NCI-H1105 (cell line): ENCODE measurements at places on chromosomes 16 and 17.

- DNase-seq, result no peak
Observed at GRCh38 chr17:13429201-13429600, 172.5 kb downstream of the HS3ST3A1 start.

DNA sequence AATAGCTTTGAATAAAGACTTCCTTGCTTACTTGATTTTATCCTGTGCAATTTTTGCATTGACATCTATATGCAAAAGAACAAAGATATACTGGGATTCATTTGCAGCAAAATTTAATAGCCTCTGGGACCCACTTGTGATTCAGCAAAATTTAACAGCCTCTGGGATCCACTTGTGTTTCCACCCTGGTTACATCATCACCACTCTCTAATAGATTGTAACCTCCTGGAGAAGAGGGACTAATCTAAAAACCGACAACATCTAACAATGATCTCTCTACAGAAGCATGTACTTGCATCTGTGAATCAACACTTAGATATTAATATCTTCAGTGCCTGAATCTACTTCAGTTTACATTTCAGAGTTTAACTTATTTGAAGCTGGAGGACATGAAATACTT lies 202.0 kb upstream of the CPHXL start:
- DNase-seq, result no peak

DNA sequence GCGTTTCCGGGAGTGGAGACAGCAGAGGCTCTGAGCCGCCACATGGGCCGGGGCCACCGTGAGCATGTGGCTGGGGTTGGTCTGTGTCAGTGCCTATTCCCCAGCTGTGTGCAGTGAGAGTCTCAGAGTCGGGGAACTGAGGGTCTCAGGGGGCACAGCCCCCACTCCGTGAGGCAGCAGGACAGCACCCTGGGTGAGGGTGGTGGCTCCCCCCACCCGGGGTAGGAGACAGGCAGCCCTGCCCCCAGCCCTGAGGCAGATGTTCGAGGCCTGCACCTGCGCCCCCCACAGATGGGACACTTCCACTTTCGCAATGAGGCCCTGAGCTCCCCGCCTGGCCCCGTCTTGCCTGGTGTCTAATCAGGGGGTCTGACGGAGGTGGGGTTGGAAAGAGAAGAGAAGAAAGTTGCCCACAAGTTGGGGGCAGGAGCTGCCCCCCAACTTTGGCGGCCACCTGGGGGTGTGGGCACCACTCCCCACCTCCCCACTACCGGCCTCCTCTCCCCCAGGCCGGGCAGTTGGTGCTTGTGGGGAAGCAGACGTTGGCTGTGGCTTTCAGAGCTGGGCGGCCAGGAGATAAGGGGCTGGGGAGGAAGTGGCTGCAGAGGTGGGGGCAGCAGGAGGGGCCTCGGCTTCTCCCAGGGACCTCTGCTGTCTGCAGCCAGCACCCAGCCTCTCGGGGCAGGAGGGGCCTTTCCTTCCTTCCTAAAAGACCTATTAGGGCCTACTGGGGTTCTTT lies 1.8 kb upstream of the CBFA2T3 start:
- DNase-seq, result no peak

GRCh38 chr16:85363881-85364280 lies 249.2 kb upstream of the GSE1 start:
- no peak for DNase-seq

GRCh38 chr17:4004517-4005295 lies 40.5 kb upstream of the ATP2A3 start:
- no peak for DNase-seq

DNA sequence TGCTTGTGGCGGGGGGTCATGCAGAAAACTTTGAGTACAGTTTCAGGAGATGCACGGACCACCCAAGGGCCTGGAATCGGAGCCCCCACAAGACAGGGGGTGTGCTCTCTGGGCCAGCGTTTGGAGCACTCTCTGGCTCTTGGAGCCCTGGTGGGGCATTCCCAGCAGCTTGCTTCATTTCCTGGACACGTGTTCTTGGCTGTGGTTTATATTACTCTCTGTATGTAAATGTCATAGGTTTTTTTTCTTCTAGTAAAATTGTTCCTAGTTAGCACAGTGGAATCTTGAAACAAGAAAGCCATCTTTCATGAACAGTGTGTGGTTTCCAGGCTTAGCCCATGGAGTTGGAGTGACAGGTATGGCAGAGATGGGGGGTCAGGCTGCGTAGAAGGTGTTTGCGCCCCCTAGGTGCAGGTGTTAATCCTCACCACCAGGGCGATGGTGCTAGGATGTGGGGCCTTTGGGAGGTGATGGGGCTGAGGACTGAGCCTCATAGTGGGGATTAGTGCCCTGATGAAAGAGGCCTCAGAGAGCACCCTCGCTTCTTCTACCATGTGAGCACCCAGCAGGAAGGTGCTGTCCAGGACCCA lies 79.8 kb downstream of the JPH3 start:
- DNase-seq, result no peak

DNA sequence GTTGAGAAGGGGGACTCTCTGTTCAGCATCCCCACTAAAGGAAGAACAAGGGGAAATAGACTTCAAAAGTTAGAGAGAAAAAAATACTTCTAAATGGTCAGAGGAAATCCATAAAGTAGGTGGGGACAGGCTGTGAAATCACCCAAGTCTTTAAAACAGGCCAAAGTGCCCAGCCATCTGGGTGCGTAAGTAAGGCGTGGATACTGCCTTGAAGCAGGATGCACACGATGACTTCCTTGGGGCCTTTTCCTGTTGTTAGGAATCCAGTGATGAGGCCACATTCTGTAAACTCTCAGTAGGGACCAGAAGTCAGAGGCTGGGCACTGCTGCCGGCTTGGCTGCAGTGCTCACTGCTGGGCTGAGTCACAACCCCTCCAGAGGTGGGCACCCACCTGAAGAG lies 9.2 kb downstream of the AXIN2 start:
- DNase-seq, result no peak

- no peak for DNase-seq
Observed at GRCh38 chr17:41987642-41988041, 21.0 kb downstream of the CNP start.

- DNase-seq, result no peak
Observed at GRCh38 chr17:74686761-74687160, 26.0 kb downstream of the CD300LF start.

- no peak for DNase-seq
Observed at GRCh38 chr16:34054137-34054536, 594.7 kb downstream of the TP53TG3F start.

- no peak for DNase-seq
Observed at GRCh38 chr16:19757026-19757425, 39.0 kb downstream of the IQCK start.

DNA sequence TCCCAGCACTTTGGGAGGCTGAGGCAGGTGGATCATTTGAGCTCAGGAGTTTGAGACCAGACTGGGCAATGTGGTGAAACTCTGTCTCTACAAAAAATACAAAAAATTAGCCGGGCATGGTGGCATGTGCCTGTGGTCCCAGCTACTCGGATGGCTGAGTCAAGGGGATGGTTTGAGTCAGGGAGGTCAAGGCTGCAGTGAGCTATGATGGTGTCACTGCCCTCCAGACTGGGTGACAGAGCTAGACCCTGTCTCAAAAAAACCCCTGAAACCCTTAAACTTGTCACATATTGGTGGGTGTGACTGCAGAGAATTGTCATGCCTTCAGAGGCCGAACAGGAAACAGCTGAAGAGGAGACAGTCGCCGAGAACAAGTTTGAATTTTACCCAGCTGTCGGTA lies 13.4 kb downstream of the RPTOR start:
- no peak for DNase-seq

DNA sequence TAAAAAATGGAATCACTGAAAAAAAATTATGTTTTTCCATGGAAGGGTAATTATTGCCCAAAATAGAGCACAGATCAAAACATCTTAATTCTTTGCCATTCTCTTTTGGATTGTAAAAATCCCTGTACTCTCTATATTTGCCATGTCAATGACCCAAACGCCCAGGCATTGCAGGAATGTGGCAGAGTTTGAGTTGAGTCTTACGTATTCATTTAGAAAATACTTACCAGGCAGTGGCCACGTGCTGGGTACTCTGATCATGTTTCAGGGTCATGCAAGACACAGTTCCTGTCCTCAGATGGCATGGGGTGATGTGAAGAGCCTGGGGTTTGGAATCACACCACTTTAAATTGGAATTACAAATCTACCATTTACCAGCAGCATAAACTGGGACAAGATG lies 267.7 kb downstream of the ABCC12 start:
- DNase-seq, result no peak

DNA sequence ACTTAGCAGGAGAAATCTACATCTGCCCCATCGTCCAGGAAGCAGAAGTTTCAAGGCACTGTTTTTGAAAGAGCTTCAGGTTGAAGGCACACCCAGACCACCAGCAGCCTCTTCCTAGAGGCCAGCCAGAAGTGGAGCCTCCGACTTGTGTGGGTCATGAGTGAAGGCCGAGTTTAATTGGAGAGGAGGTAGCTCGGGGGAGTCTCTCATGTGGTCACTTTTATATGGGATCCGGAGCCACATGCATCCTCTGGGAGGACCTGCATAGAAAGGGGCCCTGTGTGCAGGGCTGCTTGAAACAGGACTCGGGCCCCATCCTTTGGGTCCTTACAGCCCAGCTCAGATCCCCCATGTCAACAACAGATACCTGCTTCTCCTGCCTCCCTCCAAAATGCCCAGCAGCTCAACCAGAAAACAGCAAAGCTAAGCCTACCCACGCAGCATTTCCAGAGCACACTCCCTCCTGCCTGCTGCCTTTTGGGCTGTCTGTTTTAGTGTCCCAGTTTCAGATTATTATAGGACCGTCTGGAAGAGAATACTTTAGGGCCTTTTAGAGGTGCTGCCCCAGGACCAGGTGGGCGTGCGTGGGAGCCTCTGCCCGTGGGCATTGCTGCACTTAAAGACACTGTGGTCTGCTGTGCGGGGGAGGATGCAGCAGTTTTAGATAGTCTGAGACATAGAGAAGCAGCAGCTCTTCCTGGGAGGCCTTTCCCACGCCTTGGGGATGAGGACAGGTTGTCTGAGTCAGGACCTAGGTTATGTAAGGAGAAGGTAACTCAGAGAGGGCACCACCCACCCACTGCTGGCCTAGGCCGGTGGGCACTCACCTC lies 29.5 kb downstream of the MPRIP start:
- DNase-seq, result no peak

DNA sequence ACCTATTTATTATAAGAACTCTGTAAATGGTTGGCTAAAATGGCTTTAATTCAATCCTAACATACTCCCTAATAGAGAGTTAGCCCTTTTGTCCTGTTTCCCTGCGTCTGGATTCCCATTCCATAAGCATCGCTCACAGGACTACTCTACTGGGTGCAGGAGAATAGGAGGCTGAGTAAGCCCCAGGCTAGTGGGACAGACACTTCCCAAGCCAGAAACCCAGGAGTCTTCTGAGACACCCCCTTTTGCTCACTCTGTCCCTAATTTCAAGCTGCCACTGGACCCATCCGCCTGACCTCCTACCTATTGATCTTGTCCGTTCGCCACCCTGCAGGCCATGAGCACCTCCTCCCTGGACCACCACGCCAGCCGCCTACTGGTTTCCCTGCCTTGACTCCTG lies 16.7 kb upstream of the TOB1 start:
- DNase-seq, result no peak
